ENCODE measurements at places on chromosomes 1 and 21. TPM values are rescaled to one million over a fixed set of nuclear protein-coding genes. Genes with fewer than 3 reads are reported as not detected.

Gene EVA1B
- 38.9 TPM for polyA plus RNA-seq

Gene GGPS1
- 25.5 TPM for polyA plus RNA-seq

Gene NTMT2
- polyA plus RNA-seq = 0.29 TPM

DNA sequence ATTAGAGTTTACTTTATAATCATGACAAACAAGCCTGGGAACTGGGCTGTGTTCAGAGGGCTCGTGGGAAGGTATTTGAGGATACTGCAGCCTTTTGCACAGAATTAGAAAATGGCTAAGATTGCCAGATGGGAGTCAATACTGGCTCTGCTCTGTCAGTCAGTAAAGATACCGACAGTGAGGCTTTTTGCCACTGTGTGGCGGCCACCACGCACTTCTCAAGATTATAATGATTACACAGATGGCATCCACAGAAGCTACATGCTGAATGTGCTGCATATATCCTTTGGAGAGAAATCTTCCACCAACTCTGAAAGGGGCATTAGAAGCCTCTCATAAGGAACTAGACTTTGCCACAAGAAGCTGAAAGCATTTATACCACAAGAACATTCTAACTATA is 213.4 kb upstream of the PTBP2 start:
- no peak for DNase-seq

- no peak for DNase-seq
Observed at GRCh38 chr1:159205225-159205624, 550 bp downstream of the ACKR1 start.

- peak; percentile 67 for DNase-seq
Observed at GRCh38 chr1:86487131-86487810, 18.5 kb downstream of the CLCA1 start.

- no peak for DNase-seq
Observed at GRCh38 chr1:62800281-62800680, 16.3 kb downstream of the ATG4C start.

GRCh38 chr21:17506951-17507350 is 5.9 kb upstream of the CXADR start:
- DNase-seq = no peak

DNA sequence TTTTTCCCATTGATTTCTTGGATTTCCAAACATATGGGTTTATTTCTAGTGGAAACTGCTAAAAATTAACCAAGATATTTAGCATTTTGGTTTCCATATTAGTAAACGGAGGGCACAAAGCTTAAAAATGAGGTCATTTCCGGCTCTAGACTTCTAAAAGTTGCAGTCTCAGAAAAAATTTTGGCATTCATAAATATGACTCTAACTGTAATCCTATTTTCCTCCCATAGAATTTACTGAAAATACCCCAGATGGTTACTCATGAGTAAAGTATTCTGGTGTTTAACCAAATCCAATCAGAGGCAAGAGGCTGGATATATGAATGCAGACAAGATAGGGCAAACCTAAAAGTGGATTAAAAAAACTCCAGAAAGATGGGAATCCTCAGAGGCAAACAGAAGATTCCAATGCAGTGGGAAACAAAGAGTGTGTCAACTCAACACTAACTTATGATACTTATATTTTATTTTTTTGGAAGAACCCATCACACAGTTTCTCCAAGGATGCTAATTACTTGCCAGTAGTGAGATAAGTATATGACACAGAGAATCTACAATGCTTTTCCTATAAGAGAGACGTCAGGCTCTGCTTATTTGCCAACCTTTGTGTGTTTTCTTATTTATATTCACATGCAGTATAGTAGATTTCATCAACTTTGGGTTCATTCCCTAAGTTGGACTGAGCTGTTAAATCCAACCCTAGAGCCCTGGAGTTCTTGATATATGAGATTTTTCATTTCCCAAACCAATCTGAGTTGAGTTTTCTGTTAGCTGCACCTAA is 90.1 kb upstream of the BCL10 start:
- DNase-seq = no peak

DNA sequence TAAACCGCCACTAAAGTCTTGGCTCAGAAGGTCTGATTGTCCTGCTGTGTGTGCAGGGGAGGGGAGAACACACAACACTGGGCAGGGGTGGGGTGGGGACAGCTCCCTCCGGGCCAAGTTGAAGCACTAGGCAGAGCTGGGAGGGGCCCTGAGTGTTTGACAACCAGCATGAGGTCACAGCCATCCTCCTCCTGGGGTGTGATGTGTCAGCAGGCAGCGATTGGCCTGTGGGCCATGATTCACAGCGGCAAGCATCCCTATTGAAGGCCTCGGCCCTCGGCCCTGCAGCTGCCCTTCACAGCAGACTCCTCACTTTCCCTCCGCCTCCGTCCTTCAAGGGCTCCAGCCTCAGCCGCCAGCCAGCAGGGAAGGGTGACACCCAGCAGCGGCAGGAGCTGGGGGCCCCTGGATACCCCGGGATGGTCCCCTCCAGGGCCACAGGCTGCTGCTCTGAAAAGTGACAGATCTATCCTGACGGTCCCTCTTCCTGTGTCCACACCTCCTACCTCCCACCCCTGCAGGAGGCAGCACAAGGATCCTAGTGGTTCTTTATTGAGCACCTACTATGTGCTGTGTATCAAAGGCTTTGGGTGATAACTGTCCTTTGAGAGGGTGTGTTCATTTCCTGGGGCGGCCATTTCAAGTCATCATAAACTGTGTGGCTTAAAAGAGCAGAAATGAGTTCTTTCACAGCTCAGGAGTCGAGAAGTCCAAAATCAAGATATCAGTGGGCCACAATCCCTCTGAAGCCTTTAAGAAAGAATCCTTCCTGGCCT is 66.0 kb upstream of the SLC25A33 start:
- DNase-seq = peak; percentile 59

DNA sequence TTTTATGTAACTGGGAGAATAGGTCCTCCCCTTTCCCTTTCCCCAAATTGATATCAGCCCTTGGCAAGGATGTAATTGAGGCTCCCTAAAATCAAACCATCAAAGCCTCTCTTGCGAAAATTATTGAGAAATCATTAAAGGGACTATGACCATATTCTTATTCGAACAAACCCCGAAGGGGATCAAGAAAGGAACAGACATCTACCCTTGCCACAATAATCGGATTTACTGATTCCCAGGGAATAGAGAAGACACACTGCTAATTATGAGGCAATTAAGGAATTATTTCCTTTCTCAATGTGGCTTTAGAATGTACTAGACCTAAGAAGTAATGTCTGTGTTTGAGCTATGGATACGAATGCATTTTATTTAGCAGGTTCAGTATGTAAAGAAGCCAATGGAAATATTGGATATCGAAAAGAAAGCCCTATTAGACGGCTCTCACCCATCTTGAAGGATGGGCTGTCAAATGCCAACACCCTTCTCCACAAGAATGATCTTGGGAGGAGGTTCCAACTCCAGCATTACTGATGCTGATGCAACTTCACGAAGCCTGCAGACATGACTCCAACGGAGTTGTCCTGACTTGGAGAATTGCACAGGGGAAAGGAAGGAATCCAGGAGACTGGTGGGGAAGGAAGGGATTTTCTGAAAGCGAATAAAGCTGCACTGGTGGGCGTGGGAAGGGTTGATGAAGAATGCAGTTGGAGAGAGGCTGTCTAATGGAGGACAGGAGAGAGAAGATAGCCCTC is 11.6 kb upstream of the PTPRF start:
- DNase-seq = no peak

- no peak for DNase-seq
Observed at GRCh38 chr21:41477641-41478318, 30.2 kb downstream of the TMPRSS2 start.

DNA sequence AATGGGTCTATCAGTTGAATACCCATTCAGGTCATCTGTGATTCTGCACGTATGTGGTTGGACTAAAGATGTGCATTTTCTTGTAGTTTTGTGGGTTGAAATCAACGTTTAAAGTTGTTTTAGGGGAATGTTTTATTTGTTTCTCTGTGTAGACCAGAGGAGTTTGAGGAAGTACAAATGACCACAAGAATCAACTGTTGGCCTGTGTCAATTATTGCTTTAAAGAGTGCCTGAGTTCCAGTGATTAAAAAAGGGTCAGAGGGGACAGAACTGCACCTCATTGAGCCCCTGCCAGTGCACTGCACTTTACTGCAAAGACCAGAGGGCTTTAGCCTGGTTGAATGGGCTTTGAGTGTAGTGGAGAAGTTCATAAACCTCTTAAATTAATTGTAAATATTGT is 190.3 kb downstream of the VPS13D start:
- no peak for DNase-seq

DNA sequence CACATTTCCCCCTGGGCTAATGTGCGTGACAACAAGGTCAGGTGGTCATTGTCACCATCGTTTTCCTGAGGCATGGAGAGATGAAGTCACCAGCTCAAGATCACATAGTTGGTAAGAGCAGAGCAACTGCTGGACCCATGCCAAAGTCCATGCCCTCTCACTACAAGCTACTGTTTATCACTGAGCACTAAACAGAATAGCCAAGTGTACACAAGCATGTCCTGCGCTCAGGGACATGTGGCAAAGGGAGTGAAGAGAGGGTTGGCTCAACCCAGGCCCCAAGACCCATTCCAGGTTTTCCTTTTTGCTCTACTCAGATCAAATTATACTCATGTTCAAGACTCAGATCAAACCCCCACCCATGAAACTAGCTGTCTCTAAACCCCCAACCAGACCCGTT is 20.8 kb downstream of the LRRC52 start:
- DNase-seq = no peak

- peak; percentile 41 for DNase-seq
Observed at GRCh38 chr1:224644553-224645154, 28.5 kb downstream of the CNIH3 start.

DNA sequence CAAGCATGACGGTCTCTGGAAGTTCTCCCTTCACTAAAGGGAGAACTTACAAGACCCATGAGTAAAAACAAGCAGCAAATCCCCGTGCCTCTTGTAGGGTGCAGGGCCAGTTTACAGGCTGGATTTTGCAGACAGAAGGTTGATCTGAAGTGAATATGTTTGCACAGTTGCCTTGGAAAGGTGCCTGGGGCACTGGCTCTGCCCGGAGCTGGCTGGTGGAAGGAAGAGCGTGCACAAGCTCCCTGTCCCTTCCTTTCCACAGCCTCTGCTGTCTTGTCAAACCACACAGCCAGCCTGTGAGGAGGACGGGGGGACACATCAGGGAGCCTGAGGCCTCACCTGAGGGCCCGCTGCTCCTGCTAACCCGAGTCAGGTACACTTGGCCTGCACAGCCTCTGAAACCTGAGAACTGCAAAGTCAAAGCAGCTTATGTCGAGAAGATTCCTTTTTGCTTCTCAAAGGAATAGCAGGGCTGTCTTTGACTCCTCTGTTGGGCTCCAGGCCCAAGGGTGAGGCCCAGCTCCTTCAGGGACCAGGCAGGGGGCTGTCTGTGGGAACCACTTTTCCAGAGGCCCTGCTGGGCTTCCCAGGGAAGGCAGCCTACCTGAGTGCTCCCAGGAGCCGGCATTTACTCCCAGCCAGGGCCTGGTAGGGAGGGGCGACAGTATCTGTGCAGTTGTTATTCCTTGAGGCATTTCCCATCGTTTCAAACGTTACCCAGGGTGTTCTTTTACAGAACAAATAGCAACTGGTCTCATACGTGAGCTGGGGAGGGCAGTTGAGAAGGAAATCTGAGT is 251.5 kb downstream of the SIPA1L2 start:
- DNase-seq = no peak

DNA sequence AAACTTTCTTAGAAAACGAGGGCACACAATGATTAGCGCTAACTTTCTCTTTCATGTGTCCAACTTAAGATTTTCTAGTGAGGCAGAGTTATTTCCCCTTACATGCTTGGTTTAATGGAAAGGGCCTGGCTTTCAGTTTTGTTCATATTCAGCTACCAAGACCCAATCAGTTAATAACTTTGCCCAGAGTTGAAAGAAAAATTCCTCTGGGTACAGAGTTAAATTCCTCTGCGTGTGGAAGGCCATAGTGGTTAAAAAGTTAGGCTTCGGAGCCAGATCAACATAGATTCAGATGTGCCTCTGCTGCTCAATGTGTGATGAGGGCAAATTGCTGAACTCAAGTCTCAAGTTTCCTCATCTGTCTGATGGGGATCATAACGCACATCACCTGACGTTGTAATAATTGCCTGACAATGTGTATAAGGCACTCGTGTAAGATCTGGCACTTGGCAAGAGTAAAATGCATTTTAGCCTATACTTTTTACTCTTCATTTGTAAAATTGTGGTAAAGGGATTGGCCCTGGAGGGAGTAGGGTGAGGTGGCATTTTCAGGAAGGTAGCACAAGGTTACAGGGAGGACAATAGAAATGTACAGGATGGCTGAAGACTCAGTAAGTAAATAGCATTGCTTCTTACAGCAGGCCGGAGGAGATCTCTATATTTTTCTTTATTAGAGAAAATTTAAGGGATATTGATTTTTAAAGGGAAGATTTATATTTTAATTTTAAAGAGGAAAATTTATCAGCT is 103.4 kb downstream of the ROR1 start:
- no peak for DNase-seq

- DNase-seq = no peak
Observed at GRCh38 chr1:93087532-93087931, 8.4 kb downstream of the MTF2 start.

DNA sequence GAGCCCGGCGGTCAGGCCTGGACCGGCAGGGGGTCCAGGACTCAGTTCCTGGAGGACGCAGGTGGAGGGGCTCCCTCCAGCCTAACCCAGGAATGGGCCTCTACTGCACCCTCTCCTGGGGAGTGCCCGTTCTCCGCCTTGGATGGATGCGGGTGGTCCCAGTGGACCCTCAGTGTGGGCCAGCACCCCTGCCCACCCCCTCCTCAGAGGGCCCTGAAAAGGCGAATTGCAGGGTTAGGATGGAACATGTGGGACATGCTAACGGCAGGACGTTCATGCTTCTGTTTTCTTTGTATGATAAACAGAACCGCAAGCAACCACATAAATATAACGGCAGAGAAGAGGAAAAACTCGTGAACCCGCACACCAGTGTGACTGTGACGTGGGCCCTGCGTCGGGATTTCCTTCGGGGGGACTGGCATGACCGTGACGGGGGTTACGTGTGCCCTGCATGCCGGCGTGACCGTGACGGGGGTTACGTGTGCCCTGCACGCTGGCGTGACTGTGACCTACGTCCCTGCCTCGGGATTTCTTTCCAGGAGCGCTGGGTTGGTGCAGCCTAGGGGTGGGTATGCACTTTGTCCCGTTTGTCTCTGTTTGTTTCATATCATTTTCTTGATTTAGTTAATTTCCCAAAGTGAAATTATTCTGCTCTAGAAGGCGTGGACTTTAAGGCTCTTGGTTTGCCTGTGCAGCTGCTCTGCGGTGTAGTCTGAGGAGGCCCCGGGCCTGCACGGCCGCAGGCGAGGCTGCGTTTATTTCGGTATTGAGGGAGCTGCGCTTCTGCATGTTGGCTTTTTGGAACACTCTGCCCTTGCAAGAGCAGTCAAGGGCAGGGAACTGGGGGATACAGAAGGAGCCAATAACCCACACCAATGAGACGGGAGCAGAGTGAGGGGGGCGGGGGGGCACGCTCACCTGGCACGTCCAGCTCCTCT is 3.1 kb downstream of the FTCD start:
- no peak for DNase-seq

- no peak for DNase-seq
Observed at GRCh38 chr1:217106231-217106901, 383.1 kb upstream of the ESRRG start.

DNA sequence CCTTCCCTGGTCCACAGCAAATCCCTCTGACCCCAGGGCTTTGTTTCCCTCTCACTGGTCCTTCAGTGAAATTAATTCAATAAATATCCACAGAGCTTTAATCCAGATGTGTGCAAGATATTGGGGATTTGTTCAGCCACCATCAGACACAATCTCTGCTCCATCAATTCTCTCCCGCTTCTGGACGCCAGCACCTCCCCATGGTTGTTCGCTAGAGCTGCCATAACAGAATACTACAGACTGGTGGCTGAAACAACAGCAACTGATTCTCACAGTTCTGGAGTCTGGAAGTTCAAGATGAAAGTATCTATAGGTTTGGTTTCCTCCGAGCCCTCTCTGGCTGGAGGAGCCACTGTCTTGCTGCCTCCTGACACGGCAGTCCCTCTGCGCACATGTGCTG is 303.9 kb downstream of the SMYD3 start:
- DNase-seq = no peak
